ENCODE measurements at places on chromosomes 7 and 10.

GRCh38 chr10:101071885-101072433, 10.2 kb downstream of the KAZALD1 start:
- DNase-seq = no peak

DNA sequence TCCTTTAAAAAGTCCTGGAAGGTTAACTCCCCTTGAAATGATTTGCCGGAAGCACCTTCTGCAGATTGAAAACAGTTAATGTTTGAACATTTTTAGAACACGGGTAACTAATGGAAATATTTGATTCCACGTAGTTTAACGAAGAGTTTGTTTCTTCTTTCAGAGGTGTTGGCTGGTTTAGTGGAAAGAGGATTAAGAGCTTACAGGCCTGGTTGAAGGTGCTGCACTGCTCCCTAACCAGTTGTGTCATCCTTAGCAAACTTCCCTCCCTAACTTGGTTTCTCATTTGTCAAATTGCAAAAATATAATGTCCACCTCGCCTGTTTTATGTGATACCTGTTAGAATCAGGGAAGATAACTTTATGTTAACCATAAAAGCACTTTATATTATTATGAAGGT, 243.0 kb upstream of the FZD8 start:
- DNase-seq = no peak

DNA sequence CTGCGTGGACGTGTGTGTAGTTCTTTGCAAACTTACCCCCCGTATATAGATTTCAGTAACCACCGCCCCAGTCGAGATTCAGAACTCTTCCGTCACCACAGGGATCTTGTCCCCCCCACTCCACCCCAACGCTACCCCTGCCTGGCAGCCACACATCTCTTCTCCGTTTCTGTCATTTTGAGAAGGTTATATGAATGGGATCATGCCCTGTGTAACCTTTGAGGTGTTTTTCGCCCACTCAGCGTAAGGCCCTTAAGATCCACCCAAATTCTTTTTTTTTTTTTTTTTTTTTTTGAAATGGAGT, 83.4 kb downstream of the ELFN1 start:
- DNase-seq = no peak

GRCh38 chr10:76695069-76695468, 942.5 kb downstream of the KCNMA1 start:
- no peak for DNase-seq
